ENCODE measurements at places on chromosomes 1 and 21.

DNA sequence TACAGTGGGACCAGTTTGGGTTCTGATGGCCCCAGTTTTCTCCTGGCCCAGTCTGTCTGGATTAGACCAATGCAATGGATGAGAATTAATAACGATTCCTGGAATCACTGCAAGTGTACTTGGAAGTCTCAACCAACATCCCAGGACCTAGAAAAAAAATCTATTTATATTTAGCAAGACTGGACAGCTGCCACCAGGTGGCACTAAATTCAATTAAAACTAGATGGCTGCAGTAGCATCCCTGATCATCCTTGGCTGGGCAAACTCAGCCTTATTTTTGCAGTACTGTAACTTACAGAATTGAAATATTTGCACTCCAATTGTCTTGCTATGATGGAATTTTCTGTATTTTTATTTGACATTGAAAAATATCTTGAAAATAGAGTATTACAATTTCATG lies 165.7 kb downstream of the NCAM2 start:
- DNase-seq, result peak; percentile 24

GRCh38 chr1:41850029-41850428 lies 68.7 kb downstream of the HIVEP3 start:
- DNase-seq, result no peak

DNA sequence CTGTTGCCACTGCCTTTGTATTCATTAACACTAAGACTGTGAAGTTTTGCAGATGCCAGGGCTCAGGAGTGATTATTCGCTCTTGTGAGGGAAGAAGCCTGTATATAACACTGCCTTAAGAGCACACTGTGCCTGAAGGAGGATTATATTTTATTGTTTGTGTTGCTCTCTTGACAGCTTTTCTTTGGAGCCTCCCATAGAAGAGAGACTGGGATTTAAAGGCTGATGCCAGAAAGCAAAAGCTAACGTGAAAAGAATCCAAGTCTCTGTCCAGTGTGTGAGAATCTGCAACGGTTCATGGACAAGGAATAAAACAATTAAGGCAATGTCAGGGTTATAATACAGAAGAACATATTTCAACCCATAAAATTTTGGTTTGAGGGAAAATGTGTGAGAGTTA lies 316.8 kb downstream of the NFIA start:
- DNase-seq, result no peak

GRCh38 chr1:51936531-51936930 lies 54.0 kb downstream of the RAB3B start:
- no peak for DNase-seq

DNA sequence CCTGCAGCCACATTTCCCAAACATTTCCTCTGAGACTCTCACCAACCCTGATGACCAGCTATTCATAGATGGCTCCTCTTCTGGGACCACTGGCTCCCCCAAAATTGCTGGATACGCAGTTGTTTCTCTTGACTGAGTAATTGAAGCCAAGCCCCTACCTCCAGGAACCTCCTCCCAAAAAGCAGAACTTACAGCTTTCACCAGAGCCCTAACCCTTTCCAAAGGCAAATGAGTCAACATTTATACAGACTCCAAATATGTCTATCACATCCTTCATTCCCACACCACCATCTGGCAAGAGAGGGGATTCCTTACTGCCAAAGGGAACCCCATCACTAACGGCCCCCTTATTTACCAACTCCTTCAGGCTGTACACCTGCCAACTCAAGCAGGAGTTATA lies 20.3 kb upstream of the CA6 start:
- DNase-seq, result no peak

GRCh38 chr1:160774886-160775719 lies 20.9 kb upstream of the LY9 start:
- no peak for DNase-seq

GRCh38 chr1:147246044-147246690 lies 3.7 kb downstream of the CHD1L start:
- no peak for DNase-seq

DNA sequence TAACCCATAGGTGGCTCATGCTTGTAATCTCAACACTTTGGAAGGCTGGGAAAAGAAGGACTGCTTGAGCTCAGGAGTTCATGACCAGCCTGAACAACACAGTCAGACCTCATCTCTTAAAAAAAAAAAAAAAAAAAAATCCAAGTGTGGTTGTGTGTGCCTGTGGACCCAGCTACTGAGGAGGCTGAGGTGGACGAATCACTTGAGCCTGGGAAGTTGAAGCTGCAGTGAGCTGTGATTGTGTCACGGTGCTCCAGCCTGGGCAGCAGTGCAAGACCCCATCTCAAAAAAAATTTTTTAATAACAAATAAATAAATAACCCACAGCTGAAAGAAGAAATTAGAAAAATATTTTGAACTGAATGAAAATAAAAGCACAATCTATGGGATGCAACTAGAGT lies 13.8 kb downstream of the INTS7 start:
- DNase-seq, result no peak

- no peak for DNase-seq
Measured at GRCh38 chr1:248243204-248243603, 12.0 kb downstream of the OR2M4 start.

DNA sequence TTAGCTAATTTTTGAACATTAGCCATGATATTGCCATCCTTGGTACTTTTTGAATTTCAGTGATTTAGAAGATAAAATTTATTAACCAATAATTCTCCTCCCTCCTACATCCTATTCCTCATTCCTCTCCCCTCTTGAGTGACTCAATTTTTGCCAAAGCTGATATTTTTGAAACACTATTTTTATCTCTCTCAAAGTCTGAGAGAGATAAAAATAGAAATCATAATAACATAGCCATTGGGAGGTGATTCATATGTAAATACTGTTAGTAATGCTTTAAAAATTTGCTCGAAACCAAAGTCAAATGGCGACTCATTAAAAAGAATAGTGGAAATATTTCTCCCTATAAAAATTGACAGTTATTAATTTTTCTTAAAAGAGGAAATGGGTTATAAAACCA lies 97.4 kb downstream of the PATJ start:
- DNase-seq, result no peak

DNA sequence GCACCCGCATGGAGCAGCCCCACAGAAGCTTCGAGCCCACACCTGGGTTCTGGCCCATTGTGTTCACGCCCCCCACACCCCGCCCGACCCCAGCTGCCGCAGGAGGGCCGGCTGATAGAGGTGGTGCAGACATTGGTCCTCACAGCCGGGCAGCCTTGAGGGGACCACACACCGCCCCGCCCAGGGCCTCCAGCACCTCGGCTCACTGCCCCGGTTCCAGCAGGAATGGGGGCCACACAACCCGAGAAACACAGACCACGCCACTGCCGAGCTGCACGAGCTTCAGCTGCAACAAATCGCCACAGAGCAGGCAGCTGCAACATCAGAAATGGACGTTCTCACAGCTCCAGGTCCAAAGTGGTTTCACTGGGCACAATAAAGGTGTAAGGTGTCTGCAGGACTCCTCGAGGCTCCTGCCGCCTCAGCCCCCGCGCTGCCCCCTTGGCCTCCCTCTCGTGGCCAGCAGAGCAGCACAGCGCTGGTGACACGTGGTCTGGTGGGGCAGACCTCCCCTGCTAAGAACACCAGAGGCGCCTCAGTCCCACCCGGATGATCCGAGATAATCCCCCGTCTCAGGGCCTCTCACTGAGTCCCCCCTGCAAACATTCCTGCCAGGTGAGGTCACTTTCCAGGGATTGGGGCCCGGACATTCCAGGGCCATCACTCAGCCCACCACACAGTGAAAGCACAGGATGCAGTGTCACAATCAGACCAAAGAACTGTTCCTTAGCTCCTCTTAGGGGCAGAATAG lies 62.3 kb upstream of the ADARB1 start:
- no peak for DNase-seq

- no peak for DNase-seq
Measured at GRCh38 chr1:17156108-17156507, 36.9 kb upstream of the PADI2 start.

DNA sequence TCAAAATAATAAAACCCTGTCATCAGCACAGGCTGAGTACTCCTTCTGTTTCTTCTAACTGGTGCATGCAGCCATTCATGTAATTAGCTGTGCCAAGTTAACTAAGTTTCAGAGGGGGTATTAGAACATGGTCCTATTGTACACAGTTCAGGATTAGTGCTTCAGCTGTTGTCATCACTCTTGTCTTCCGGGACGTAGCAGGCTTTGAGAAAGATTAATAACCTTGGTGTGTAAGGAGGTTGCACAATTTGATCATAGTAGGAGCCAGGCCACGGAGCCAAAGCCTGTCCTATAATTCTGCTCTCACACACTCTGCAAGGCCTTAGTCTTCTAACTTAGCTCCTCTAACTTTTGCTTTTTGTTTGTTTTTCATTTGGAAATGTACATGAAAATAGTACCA lies 44.7 kb downstream of the PTGFRN start:
- DNase-seq, result no peak

GRCh38 chr1:7036386-7036785 lies 251.1 kb downstream of the CAMTA1 start:
- no peak for DNase-seq

DNA sequence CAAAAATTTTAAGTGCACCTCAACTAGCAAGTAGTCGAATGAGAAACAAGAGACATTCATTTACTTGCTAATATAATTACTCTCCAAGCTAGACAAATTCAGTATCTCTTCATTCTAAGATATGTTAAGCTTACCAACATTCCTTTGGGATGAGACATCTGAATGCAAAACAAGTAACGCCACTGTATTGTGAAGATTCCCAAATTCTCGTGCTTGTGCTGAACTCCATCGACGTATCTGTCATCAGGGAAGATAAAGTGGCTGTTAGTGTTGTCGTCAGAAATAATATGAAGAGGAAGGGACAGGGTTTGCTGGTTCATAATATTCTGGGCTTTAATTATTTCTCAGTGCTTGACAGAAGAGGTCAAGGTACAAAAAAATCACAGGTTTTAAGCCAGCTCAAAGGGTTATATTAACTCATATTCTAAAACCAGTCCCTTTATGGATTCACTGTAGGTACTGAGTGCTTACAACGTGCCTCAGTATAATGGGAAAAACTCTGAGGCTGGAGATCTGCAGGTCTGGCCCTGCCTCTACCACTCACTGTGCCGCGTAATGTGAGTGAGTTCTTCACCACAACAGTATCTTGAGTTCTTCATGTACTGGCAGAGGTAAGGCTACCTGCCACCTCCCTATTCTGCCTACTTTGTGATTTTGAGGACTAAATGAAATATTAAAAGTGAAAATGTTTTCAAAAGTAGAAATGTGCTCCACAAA lies 42.0 kb downstream of the PCSK9 start:
- DNase-seq, result no peak

- no peak for DNase-seq
Measured at GRCh38 chr1:211606332-211606913, 27.5 kb upstream of the SLC30A1 start.

DNA sequence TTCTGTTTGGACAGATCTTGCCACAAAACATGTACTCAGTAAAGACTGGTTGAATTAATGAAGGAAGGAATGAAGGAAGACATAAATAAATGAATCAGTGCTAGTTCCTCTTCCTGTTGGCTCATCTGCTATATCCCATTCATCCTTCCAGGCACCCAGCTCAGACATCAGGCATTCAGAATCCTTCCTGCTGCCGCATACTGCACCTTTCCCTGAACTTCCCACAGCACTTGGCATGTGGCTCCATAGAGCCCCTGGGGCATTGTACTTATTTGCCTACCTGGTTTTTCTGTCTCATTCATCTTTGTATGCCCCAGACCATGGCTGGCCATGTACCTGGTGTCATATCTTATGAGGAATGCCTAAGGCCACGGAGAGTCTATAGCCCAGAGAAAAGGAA lies 34.4 kb upstream of the ZNF648 start:
- no peak for DNase-seq

DNA sequence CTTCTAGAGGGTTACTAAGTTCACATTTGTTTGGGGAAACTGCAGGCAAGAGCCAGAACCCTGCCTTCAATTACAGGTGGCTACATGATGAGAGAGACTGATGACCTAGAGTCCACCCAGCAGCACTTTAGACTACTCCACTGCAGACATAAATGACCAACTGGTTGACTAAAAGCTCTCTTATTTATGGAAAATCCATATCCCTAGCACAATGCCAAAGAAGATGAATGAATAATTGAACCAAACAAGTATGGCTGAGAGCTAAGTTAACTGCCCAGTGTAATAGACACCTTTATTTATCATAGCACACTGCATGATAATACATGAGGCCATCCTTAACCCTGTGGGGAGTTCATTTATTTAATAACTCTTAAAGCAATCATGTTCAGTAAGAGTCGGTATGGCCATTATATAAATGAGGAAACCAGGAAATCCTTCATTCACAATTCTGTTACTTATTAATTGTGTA lies 60.4 kb downstream of the IL12RB2 start:
- no peak for DNase-seq

DNA sequence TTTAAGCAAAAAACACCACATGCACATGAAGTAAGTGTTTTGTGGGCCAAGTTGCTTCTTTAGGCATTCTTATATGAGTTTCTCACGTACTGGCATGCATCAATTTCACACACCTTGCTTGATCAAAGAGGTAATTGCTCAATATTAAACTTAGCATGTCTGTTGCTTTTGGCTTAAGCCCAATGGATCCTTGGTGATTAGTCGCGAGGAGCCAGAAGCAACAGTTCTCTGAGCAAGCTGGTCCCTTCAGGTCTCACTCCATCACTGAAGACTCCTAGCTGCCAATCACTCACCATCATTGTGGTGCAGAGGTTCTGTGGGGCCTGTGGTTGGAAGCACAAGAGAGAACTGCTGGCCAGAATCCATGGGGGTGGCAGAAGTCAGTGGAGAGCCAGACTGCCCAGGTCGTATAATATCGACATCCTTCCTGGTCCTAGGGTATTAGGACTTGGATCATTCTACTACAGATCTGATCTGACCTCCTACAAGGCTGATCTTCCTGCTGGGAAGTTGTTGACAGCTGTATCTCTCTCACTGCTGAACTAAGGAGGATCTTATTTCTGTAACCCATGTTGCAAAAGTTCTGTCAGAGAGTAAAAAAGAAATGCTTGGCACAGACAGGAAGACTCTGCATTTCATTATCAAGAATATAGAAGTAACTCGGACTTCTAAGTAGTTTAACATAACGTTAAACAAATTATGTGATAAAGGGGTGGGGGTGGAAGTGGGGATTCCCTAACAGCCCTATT lies 140.5 kb downstream of the NTPCR start:
- no peak for DNase-seq

DNA sequence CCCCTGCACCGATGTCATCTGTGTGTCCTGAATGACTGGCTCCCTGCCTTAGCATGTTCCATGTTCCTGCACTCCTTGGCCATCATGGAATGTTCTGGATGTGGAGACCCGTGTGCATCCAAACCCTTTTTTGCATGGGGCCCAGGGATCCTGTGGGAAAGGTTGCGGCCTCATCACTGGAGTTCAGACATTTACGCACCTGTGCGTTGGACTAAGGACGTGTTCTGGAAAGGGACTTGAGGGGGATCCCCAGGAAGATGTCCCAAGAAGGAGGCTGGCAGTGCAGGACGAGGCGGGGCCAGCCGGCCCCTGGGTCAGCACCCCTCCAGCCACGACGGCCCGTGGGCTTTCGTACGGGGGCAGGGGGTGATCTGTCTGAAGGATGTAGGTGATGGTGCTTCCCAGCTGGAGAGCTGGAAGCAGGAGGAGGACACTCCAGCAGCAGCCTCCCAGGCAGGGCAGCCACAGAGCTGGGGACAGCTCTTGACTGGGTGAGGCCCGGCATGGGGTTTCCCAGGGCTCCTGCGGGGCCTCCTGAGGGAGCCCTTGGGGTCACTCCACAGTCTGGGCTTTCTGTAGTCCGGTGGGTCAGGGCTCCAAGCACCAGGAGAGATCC lies 67.2 kb downstream of the SCCPDH start:
- DNase-seq, result no peak

GRCh38 chr1:18643154-18644012 lies 12.7 kb downstream of the PAX7 start:
- no peak for DNase-seq
